Hepatic stellate cell (primary cell): ENCODE measurements at places on chromosomes 11 and 22.

GRCh38 chr22:28647216-28647615 lies 32.4 kb downstream of the TTC28 start:
- DNase-seq, result no peak

- peak; percentile 70 for DNase-seq
These were observed 174.4 kb downstream of the MAML2 start for GRCh38 chr11:96168623-96169022.

GRCh38 chr11:132549561-132549960 lies 982.7 kb downstream of the OPCML start:
- DNase-seq, result no peak

GRCh38 chr22:35526333-35526979 lies 14.2 kb upstream of the RASD2 start:
- no peak for DNase-seq

GRCh38 chr22:44180706-44181032 lies at the start of gene PARVG:
Gene PARVG, plus strand, starts transcription at chr22:44180925. Its CDS starts 2,405 bp downstream, at chr22:44183330.
- DNase-seq, result no peak

- no peak for DNase-seq
These were observed 252.7 kb upstream of the PITPNB start for GRCh38 chr22:28171712-28172111.

- no peak for DNase-seq
These were observed 407.0 kb downstream of the MIAT start for GRCh38 chr22:27064386-27064785.

GRCh38 chr11:120612513-120613263 lies 101.1 kb downstream of the GRIK4 start:
- DNase-seq, result no peak

- no peak for DNase-seq
These were observed 79.0 kb upstream of the SHISAL1 start for GRCh38 chr22:44391481-44392445.

DNA sequence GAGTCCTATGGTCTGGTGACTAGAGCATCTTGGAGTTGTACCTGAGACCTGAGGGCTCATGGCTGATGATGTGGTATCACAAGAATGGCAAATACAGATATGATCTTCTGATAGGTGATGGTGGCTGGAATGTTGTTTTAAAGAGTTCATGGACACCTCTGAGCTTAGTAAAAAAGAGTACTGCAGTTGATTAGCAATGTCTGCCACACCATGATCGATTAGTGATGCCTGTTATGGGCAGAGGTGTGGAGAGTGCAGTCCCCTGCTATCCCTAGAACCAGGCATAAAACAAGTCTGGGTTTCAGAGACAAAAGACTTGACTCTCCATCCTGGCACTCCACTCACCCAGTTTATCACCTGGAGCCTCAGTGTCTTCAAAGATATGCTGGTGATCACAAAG lies 1.4 kb upstream of the BATF2 start:
- no peak for DNase-seq

DNA sequence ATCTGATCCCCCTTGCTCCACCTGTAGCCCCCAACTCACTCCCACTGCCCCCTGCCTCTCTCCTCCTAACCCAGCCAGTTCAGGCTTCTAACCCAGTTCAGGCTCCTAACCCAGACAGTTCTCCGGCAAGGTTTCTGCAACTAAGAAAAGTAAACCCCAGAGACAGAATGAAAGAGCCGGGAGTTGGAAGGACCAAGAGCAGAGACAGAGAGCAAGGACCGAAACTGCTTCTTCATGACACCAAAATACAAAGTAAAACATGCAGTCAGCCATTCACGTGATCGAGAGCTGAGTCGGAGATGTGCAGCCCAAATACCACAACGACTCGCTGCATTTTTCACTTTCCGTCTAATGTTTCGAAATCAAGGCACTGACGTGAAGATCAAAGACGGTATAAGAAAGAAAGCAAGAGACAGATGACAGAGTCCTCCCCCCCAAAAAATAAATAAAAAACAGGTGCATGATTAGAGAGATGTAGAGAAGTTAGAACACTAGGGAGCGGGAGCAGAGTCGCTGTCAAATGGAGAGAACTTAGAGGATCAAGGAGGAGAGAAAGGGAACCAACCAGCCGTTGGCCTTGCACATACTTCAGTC lies 884 bp downstream of the IL10RA start:
- no peak for DNase-seq

- DNase-seq, result no peak
These were observed 6.2 kb upstream of the FBLN1 start for GRCh38 chr22:45496451-45496941.

- no peak for DNase-seq
These were observed 19.1 kb downstream of the CABIN1 start for GRCh38 chr22:24030186-24030702.

DNA sequence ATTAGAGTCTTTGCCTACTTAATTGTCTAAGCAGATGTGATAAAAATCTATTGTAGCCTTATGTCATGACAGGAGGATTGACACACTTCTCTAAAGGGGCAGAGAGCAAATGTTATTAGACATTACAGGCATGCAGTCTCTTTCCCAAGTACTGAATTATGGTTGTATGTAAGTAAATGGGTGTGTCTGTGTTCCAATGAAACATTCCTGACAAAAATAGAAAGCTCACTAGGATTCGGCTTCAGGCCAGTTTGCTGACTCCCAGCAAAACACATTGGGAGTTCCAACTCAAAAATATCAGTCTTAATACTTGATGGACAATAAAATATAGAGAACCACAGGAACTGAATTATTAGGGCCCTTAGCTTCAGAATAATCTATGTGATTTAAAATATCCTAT lies 1480.4 kb downstream of the FAM181B start:
- no peak for DNase-seq

- DNase-seq, result no peak
These were observed 56.0 kb downstream of the COMMD9 start for GRCh38 chr11:36233204-36233603.

GRCh38 chr22:22463855-22464540 lies 44.5 kb downstream of the ZNF280B start:
- DNase-seq, result peak; percentile 27

DNA sequence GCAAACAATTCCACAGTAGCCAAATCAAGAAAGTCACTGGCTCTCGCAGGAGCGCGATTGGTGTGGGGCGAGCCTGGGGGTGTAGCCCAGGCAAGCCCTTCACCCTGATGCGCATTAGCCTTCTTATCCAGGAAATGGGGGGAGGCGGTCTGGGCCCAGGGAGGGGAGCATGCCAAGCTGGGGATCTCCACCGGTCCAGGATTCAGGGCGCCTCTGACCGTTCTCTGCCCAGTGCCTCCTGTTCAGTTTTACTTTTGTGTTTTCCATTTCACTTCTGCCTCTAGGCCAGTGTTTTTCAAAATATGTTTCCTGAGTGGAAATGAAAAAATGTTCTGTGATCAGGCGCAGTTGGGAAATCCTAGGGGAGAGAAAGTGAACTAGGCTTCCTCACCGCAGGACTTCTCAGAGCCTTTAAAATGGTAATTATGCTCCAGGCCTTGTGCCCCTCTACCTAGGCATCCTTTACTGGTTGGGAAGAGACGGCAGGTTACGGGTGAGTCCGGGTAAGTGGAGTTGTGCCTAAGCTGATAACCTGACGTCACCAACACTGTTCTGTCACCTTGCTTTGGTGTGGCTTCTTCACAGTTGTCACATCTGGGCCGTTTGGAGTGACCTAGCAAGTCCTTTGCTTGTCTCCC lies 18.4 kb downstream of the LRP5 start:
- DNase-seq, result no peak

DNA sequence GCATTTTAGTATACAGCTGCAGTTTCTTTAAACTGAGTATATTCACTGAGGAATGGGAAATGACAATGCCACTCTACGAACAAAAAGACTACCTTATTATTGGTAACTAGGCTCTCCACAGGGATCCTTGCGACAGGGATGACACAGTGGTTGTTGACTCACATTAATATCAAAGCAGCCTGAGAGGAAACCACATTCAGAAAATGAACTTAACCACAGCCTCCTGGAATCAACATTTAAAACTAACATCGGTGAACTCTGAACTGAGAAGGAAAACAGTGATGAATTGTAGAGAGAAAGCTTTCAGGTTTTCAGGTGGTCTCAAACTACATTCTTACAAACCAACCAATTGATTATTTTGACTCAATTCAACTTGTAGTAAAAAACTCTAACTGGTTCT lies 90.3 kb upstream of the MTMR2 start:
- DNase-seq, result peak; percentile 34

DNA sequence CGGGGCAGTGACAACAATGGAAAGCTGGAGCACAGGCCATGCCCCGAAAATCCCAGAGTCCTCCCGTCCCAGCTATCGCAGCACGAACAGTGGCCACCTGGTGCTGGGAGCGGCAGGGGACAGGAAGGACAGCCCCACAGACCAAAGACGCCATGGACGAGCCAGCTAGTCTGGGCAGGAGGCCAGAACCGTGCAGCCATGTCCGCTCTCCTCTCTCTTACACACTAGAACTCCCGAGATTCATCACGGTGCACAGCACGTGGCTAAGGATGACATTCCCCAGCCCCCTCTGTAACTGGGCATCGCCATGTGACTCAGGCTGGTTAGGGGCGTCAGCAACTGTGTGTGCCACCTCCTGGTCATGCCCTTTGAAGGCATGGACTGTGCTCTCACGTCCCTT lies 4.6 kb downstream of the CDPF1 start:
- peak; percentile 39 for DNase-seq

GRCh38 chr11:102560555-102561011 lies 30.0 kb upstream of the MMP7 start:
- peak; percentile 36 for DNase-seq

DNA sequence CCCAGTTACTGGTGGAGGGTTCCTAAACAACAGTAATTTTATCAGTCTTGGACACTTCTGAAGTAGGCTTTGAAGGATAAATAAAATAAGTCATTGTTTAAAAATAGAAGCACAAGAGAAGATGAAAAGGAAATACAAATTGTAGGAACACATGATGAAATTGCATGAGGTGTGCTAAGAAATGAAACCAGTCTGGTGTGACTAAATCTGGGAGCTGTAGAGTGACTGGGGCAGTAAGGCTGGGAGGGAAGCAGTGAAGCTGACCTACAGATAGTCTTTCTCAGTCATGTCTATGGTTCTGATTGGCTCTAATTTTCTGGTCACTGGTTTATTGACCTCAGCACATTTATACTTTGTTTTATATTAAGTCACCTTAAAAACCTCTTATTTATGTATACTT lies 139.1 kb downstream of the SLC17A6 start:
- DNase-seq, result no peak

- no peak for DNase-seq
These were observed 61.2 kb downstream of the CLPB start for GRCh38 chr11:72373163-72373562.

- DNase-seq, result peak; percentile 36
These were observed 517 bp downstream of the HIRA start for GRCh38 chr22:19430890-19431541.

- DNase-seq, result no peak
These were observed 30.2 kb downstream of the USP35 start for GRCh38 chr11:78218707-78219492.

- DNase-seq, result no peak
These were observed 22.1 kb downstream of the IGLL5 start for GRCh38 chr22:22909605-22910271.

GRCh38 chr22:44411226-44412135 lies 86.6 kb downstream of the RTL6 start:
- no peak for DNase-seq

- peak; percentile 61 for DNase-seq
These were observed 39.0 kb downstream of the CTNND1 start for GRCh38 chr11:57800444-57801182.

- DNase-seq, result no peak
These were observed 1.9 kb downstream of the CLDN5 start for GRCh38 chr22:19522190-19522880.

GRCh38 chr11:1071571-1072115 lies 3.0 kb upstream of the MUC2 start:
- no peak for DNase-seq

DNA sequence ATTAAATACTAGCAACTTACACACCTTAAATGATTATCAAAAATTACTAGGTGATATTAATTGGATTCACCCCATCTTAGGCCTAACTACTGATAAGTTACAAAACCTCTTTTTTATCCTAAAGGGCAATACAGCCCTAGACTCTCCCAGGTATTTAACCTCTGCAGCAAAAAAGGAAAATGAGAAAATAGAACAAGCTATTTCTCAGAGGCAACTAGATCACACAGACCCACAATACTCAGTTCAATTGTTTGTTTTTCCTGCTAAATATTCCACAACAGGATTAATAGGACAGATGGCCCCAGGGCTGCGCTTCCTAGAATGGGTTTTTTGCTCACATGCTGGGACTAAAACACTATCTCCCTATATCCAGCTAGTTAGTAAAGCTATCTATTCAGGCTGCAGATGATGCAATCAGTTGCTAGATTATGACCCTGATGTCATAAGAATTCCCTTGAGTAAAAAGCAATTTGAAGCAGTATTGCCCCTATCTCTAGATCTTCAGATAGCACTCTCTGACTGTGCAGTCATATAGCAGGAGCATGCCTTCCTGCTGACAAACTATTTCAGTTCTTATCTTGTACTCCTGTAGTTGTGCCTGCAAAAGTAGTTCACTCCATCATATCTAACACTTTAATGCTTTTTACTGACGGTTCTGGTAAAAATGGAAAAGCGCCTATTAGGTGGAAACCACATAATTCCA lies 1595.5 kb upstream of the TENM4 start:
- DNase-seq, result no peak

DNA sequence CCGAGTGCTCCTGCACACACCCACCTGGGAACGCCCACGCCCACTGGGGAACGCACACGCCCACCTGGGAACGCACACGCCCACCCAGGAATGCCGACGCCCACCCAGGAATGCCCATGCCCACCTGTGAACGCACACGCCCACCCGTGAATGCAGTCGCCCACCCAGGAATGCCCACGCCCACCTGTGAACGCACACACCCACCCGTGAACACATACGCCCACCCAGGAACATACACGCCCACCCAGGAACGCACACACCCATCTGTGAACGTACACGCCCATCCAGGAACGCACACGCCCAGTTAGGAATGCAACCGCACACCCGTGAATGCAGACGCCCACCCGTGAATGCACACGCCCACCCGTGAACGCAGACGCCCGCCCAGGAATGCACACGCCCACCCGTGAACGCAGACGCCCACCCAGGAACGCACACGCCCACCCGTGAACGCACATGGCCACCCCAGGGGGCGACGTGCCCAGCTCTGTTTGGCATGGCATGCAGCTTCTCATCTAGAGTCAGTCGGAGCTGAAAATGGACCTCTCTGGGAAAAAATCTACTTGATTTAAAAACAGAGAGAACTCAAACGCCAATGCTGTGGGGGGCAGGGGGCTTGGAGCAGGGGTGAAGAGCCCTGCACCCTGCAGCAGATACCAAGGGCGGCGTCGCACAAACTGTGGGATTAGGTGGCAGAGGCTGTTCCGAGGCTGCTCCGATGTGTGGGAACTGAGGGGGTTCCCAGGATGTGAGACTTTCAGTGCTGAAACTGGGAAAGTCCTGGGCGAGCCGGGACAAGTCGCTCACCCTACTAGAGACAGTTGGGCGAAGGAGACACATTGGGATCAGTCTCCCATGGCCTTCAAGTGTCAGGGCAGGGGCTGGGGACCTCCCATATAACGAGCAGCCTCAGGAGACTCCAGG lies 83.3 kb downstream of the MYEOV start:
- no peak for DNase-seq
